ENCODE measurements at places on chromosomes 4 and X.

GRCh38 chrX:38831949-38832348, 30.7 kb downstream of the MID1IP1 start:
- no peak for DNase-seq

- no peak for DNase-seq
Observed at GRCh38 chr4:185874516-185875230, 62.7 kb upstream of the SORBS2 start.

DNA sequence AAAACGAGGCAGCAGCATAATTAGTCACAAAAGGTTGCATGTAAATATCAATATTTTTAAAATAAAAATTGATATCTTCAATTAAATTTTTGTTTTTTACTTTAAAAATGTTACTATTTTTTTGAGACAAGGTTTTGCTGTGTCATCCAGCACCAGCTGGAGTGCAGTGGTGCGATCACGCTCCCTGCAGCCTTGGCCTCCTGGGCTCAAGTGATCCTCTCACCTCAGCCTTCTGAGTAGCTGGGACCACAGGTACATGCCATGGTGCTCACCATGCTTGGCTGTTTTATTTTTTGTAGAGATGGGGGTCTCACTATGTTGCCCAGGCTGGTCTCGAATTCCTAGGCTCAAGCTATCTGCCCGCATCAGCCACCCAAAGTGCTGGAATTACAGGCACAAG, 96.8 kb upstream of the FRAS1 start:
- DNase-seq = no peak

GRCh38 chr4:149910604-149911350, 95.1 kb upstream of the IQCM start:
- DNase-seq = no peak

DNA sequence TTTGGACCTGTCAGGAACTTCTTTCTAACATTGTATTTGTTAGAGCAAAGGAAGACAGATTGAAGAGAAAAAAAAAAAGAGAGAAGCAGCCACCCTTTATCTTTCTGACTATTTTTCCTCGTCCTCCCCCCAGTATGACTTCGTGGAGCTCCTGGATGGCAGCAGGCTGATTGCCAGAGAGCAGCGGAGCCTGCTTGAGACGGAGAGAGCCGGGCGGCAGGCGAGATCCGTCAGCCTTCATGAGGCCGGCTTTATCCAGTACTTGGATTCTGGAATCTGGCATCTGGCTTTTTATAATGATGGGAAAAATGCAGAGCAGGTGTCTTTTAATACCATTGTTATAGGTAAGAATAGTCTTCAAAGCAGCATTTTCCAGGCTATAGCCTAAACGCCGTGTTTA, 237.7 kb downstream of the DCTD start:
- DNase-seq = no peak

- DNase-seq = no peak
Observed at GRCh38 chr4:72312032-72312650, 256.9 kb downstream of the ADAMTS3 start.

- no peak for DNase-seq
Observed at GRCh38 chr4:53309321-53310040, 56.4 kb downstream of the SCFD2 start.

GRCh38 chr4:140069066-140069465, 84.9 kb downstream of the MAML3 start:
- DNase-seq = no peak

GRCh38 chrX:130080791-130081367, 29.4 kb downstream of the ELF4 start:
- no peak for DNase-seq

GRCh38 chr4:153710681-153711080, 26.6 kb downstream of the TLR2 start:
- no peak for DNase-seq

- no peak for DNase-seq
Observed at GRCh38 chr4:20520901-20521300, 179.4 kb upstream of the PACRGL start.

Measured in stimulated activated CD8-positive, alpha-beta memory T cell treated with anti-CD3 and anti-CD28 coated beads, Interleukin-4, amount 100 ng/mL, for 1 hour (primary cell).